ENCODE measurements at places on chromosomes 7 and 10.

DNA sequence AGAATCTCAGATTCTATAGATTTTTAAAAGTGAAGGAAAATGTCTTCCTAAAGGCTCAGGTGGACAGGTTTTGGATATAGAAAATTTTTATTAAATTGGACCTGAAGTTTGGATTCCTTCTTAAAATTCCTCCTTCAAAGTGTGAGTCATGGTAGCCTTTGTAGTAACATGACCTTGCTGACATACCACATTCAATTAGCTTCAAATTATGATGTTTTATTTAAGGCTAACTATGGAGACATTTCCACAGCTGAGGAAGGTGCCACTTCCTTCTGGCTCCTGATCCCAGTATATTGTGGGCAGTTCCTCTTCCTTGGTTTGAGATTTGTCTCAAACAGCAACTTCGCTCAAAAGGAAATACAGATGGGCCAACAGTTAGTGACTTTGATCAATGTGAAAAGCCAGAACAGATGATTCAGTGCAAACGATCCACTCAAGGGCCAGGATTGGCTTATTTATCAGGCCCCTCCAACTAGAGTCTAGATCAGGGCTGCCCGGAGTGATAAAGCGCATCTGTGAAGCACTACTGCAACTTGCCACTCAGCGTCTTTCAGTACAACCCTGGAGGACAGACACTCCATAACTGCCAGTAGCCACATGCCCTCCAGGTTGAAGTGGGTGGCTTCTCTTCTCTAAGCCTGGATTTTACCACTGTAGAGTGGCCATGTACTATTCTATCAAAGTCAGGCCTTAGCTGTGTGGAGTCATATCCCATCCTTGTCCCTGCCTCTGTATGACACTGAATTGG lies 573.5 kb downstream of the KIF20B start:
- no peak for DNase-seq

GRCh38 chr7:30671793-30672465 lies 10.3 kb downstream of the CRHR2 start:
- DNase-seq: no peak

DNA sequence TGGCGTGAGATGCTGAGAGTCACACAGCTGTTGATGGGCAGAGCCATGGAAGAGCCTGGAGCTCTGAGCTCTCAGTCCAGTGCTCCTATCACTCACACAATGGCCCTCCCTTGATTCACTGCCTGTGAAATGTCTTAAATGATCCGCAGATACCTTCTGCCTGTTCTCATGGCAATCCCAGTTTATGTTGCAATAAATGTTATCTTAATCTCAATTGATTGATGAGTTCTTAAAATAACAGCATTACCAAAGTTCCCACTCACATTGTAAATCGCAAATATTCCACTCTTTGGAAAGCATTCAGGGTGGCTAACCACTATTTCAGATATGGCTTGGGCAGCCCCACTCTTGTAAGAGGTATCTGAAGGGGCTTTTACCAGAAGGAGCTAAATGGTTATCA lies 865.5 kb downstream of the LRMDA start:
- no peak for DNase-seq

DNA sequence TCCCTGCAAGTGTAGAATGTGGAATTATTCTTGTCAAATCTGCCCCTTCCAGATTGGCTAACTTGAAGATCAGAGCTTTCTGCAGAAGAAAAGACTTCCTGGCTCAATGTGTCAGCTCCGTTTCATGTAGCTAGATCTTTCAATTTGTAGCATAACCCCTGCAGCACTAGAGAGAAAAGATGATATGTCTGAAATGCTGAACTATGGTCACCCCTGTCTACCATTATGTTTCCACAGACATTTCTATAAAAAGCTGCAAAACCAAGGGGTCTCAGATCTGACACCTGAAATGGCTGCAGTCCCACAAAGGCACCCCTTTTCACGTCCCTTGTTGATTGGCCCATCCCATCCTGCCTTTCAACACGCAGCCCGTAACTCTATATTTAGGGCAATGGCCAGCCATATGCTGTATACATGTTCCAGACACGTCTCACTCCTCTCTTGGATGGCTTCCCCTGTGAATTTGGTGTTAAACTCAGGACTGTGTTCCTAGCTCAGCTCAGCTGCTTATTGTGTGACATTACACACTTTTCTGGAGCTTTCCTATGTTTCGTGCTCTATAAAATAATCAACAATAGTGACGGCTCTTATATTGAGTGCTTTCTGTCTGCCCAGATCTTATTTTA lies 648.6 kb upstream of the CELF2 start:
- DNase-seq: no peak

- no peak for DNase-seq
Measured at GRCh38 chr10:103510046-103510685, 16.7 kb downstream of the NEURL1 start.

- no peak for DNase-seq
Measured at GRCh38 chr10:97336446-97336845, 1.9 kb upstream of the FRAT2 start.

DNA sequence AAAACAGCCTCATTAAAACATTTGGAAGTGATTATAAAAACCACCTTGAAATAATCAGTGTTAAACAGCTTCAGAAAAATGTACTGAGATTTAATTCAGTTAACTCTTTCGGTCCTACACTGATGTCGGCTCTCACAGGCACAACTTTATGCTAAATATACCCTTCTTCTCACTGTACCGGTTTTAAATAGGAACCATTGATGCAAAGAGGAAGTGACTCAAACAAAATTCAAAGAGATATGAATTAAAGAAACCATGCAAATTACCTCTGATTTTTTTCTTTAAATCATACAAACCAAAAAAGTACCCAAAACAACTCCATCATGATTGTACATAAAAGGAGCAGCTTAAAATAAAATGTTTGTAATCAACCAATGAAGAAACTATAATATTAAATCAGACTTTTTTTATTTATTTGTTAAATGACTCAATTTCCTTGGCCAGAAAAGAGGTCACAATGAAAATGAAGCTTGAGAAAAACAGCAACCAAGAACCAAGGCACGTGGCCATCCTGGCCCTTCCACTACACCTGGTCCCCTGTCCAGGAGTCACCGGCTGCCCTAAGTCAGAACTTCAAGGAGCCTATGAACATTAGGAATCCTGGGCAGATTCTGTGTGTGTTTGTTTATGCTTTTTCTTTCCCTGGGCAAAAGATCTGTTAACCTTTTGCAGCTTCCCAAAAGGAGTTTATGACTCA lies 73.0 kb upstream of the CABCOCO1 start:
- DNase-seq: no peak

DNA sequence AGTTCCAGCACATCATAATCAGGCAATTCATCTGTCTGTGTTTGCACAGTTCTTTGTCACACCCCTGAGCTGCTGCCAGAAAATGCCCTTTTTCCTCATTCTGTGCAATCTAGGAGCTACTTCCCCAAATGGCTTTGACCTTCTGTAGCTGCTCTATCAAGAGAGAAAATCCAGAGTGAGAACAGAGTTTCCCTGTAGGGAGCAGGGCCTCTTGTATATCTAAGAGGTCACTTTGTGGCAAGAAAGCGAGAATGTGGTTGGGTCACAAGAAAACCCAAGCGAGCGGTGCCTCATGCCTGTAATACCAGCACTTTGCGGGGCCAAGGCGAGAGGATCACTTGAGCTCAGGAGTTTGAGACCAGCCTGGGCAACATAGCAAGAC lies 24.3 kb downstream of the SLC29A3 start:
- DNase-seq: no peak

GRCh38 chr10:110361800-110362456 lies 57.2 kb upstream of the SMNDC1 start:
- no peak for DNase-seq

GRCh38 chr7:71157757-71158156 lies 25.8 kb downstream of the GALNT17 start:
- no peak for DNase-seq

- no peak for DNase-seq
Measured at GRCh38 chr7:101956130-101956529, 138.7 kb downstream of the CUX1 start.

DNA sequence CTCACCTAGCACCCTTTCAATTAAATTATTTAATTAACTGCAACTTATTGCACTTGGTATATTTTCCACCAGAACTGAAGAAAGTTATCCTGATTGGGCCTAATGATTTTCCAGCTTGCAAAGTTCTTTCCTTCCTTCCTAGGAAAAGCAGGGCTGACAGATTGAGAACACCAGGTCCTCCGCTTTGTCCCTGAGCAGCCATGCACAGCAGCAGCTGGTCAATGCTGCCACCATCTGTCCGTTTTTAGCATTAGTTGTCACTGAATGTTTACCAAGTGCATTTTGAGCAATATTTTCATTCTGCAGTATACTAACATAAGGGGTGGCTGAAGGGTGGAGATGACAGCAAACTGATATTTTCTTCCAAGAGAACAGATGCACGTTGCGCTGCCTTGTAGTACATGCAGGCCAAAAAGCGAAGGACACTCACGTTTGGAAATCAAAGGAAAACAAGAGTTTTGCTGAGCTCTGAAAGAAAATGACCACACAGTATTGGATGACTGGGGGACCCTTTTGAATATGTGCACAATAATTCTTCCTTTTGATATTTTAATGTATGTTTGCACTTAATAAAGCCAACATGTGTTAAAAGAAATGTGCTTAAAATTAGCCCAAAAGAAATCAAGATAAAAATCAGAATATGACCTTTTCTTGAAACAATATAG lies 248.8 kb upstream of the PTN start:
- DNase-seq: no peak

DNA sequence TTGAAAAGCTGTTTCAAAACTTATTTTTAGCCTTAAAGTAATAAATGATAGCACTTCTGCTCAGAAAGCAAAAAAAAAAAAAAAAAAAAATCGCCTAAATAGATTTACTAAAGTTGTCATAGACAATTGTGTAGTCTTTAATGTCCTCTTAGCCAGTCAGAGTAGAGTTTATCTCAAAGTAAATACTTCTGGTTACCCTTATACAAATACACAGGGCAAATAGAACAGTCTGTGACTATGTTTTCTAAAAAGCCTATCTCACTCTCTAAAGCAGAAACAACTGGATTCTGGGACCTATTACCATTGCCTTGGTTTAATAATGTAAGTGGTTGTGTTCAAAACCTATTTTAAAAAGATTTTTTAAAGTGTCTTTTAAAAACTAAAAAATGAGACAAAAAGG lies 156.2 kb upstream of the THSD7A start:
- DNase-seq: no peak

DNA sequence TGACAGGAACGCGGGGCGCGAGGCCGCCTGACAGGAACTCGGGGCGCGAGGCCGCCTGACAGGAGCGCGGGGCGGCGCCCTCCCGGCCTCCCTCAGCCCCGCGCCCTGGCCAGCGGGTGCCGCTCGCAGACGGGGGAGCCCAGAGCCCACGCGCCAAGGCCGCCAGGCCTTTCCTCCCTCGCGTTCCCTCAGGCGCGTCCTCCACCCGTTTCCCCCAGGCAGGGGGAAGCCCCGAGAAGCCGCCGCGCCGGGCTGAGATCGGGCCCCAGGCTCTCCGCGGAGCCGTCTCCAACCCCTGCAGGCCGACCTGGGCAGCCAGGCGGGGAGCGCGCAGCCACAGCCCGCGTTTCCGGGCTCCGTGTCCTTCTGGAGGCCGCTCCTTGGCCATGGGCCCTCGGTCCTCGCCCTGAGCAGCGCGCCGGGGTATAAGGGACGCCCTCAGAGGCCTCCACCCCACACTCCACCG lies 17.7 kb downstream of the PTPRN2 start:
- DNase-seq: no peak

GRCh38 chr10:51602326-51602725 lies 97.1 kb downstream of the CSTF2T start:
- DNase-seq: no peak

DNA sequence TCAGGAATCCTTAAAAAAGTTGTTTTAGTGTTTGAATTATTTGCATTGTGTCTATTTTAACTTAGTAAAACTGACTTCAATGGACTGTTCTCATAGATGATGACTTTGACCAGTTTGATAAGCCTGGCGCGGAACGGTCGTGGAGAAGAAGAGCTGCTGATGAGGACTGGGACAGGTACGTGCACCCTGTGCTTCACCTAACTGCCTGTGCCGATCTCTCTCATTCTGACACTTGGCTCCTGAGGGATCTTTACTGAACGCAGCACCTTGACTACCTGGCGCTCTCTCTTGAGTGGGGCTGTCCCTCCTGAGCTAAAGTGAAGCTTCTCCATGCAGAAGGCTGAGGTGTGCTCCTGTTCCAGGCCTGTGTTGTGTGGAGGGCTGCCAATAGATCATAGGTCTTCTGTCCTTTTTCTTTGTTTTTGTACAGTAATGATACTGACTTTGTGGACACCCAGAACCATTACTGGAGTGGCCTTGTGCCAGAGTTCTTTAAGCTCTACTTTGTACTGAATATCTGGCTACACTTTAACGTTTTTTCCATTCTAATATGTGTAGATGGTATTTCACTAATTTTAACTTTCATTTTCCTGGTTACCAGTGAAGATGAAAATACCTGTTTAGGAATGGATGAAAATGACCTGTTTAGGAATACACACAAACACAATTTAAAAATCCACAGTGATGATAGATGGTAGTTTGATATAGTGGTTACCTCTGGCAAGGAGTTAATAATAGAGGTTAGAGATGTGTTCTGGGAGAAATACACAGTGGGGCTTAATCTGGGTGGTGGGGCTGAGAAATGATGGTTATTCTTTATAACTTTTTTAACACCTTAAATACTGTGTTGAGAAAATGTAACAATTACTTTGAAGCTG lies 20.9 kb downstream of the RBM33 start:
- no peak for DNase-seq

- no peak for DNase-seq
Measured at GRCh38 chr10:122798704-122799231, 46.9 kb downstream of the CUZD1 start.

- DNase-seq: no peak
Measured at GRCh38 chr7:142485617-142486226, 227.9 kb upstream of the PRSS58 start.

GRCh38 chr10:110681023-110681681 lies 37.0 kb downstream of the RBM20 start:
- DNase-seq: no peak

- no peak for DNase-seq
Measured at GRCh38 chr10:58994226-58995057, 182.0 kb upstream of the PHYHIPL start.

GRCh38 chr10:96339956-96340904 lies 18.6 kb downstream of the OPALIN start:
- DNase-seq: peak; percentile 78

DNA sequence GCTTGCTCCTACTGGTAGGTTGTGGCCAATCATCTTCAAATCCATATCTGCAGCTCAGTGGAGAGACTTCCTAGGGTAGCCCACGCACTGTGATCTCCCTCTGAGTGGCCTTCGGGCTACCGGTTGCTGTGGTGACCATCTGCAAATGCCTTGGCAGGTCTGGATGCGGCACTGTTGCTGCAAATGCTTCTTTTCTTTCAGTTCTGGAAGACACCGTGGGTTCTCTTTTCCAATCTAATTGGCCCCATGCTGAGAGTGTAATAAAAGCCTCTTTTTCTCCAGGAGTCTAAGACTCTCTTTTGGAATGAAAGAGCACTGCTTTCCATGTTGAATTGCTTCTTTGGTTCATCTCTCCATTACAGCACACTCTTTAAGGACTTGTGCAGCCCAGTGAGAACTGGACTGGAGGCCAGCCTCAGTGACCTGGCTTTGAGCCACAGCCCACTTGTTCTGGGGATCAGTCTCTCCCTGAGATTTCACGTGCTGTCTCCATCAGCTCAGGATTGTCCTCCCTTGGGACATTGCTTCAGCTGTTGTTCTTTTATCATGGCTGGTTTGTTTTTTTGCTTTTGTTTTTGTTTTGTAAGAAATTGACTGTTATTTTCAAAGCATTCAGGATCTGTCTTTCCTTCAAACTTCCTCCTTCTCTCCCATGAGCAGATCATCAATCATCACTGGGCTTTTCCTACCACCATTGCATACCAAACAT lies 286.6 kb downstream of the BMPER start:
- no peak for DNase-seq

All from natural killer cell (primary cell).